ENCODE measurements at places on chromosomes 11 and 22.

- DNase-seq: no peak
Measured at GRCh38 chr11:128878455-128878854, 11.4 kb upstream of the KCNJ1 start.

GRCh38 chr11:103736315-103737036 is 300.0 kb upstream of the DDI1 start:
- DNase-seq: no peak

DNA sequence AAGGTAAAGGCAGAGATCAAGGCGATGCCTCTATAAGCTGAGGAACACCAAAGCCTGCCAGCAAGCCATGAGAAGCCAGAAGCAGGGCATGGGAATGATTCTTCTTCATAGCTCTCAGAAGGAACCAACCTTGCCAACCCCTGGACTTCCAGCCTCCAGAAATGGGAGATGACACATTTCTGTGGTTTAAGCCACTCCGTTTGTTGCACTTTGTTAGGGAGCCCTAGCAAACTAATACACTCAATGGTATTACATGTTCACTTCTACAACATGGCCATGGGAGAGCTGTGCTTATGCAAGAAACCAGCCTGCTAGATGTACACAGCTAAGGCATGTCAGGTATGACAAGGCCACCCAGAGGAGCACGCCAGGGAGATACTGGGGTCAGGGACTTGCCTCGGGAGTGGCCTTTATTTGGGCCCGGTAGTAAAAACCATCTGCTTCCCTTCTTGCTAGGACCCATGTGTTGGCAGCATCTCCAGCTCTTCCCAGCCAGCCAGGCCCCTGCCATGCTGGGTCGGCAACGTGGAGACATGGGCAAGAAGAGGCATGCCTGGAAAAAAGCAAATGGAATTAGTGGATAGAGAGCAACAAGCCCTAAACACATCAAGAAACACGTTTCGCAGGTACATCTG is 3.6 kb downstream of the C11orf16 start:
- DNase-seq: no peak

DNA sequence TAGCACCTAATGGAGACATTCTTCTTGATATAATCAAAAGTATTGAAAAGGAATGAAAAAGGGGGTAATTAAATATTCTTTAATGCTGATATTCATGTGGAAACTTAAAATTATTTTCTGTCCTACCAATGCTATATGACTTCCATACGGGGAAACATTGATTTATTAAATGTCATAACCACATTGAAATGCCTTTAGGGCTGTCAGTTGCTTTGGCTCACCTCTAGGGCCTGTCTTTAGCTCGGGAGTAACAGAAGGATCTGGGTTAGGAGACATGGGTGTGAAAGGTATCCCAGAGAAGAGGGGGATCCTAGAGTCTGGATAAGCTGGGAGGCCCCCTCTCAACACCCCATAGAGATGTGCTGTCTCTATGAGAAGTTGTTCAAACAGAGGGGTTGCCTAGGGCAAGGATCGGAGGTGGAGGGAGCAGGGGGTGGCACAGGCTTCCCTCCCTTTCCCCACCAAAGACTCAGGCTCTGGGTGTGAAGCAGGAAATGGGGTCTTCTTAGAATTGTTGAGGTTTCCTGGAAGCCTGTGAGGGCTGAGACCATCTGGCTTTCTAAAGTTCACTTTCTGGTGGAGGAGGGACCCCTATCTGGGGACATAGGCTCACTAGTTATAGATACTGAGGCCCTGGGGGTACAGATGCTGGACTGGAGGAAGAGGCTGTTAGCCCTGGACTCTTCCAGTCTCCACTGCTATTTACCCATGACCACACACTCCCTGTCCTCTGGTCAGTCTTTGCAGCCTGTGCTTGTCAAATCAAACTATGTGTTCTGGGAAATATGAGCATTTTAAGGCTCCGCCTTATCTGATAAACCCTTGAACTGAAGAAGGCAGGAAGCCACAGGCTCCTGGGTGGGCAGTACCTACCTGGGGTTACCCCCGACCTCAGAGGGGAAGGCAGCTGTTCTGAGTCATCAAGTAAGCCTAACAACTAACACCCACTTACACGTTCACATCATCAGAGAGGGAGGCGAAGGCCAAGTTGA is 55.8 kb upstream of the RRAS2 start:
- peak; percentile 71 for DNase-seq

DNA sequence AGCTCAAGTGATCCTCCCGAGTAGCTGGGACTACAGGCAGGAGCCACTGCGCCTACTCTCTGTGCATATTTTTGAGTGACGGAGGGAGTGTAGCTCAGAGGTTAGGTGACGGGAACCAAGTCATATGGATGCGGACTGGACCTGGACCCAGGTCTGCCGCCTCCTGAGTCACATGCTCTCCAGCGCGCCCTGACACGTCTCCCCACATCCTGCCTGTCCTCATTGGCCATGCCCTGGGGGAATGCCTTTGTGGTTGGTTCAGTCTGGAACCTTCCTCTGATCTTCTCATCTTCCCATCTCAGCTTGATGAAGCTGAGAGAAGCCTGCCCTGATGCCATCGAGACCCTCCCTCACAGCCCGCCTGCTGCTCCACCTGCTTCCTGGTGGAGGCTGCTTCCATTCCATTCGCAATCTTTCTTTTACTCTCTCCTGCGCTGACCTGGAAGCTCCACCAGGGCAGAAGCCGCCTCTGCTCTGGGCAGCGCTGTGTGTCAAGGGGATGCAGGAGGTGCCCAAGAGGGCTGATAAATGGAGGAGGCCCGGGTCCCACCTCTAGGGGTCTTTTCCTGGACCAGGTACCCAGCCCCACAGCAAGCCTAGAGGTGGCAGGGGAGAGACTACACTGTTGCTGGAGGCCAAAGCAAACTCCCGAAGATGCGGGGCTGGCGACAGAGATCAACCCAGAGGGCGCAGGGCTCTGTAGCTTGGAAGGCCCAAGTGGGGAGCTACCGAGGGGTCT is 13.9 kb upstream of the BAIAP2L2 start:
- no peak for DNase-seq

DNA sequence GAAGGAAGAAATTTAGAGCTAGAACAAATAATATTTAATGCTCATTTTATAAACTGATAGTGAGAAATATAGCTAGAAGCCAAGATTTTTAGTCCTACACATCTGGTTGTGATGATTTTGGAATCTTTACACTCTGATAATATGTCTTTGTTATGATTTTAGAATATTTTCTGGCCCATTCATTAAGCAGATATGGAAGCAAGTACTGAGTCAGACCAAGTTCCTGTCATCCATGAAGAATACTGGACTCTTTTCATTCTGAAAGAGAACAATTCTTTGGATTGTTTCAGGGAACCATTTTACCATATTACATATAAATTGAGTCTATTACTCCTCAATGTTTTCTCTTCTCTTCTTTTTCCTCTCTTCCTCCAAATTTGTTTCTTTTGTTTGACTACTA is 227.4 kb downstream of the TMEM135 start:
- no peak for DNase-seq

DNA sequence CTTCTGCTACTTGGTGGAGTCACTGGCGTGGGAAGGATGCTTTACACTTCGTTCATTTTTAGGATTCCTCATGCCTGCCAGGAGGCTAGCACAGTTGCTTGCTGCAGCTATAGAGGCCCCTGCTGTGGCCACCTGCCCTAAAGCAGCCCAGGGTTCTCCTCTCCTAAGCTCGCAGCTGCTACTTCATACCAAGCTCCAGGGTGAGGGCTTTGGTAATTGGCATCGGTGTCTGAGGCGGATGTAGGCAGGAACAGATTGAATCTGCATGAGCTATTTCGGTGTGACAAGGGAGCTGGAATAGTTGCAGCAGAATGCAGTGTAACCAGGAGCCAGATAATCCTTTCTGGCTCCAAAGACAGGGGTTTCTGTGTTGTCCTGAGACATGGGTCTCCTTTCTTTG is 133.1 kb downstream of the MICAL2 start:
- DNase-seq: no peak

DNA sequence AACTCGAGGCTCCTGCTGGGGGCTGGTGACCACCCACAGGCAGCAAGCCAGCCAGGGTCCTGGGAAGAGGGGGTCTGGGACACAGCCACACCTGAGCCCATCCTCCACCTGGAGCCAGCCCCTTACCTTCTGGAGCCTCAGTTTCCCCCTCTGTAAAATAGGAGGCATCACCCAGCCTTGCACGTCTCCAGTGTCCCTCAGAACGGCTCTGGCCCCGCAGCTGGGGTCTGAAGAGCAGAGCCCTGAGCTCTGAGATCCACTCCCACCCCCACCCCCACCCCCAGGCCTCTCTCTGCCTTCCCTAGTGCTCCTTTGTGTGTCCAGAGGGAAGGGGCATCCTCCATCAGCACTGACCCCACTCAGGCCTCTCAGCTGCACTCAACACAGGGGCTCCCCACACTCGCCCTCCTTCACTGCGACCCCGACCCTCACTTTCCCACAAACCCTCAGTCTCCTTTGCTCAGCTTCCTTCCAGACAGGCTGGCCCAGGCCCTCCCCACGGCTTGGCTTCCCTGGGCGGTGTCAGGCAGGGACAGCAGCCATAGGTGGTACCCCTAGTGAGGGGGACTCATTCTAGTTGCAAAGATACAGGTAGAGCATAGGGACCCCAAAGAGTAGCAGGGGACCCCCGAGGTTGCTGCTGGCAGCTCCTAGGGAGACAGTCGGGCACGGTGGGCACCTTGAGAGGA is 33.3 kb upstream of the KCNQ1OT1 start:
- no peak for DNase-seq

GRCh38 chr11:83097429-83098075 is 25.9 kb upstream of the RAB30 start:
- no peak for DNase-seq

GRCh38 chr11:1050581-1051355 is 14.2 kb upstream of the MUC6 start:
- peak; percentile 78 for DNase-seq

DNA sequence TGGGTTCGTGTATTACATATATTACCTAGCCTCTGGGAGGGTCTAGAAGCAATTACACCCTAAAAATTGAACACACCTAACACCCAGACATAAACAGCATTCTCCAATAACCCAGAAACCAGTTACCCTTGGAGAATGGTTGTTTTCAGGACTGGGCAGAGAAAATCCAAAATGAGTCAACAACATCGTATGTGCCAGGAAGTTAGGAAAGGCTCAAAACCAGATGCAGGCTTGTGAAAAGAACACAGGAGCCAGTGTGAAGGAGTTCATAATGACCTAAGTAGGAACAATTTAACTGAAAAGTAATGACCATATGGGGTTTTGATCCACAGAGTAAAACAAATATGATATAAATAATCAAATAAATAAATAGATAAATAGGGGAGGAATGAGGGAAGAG is 5.1 kb upstream of the CLPB start:
- no peak for DNase-seq

DNA sequence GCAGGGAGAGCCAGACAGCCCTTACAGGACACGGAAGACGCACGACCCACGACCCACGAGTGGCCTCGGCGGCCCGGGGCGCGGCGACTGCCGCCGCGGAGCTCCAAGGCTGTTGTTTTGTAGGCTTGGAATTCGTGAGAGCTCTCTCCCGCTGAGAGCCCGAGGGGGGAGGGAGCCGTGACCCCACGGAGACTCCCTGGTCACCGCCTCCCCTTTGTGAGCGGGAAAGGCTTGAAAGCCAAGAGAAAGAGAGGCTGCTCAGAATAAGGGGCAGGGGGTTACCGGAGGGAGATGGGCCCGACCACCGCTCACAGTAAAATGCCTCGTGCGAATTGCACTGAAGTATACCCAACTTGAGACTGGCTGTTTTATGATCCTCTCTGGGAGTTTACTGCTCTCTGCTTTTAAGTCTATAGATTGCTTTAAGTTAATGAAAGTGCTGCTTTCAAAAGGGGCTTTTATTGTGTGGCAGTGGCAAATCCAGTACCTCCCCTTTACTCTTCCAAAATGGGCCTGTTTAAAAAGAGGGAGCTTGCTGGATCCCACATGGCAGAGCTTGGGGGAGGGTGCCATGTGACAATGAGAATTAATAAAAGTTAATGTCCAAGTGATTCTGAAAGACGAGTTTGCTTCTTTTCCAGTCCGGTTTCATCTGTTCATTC is 2.9 kb downstream of the PKNOX2 start:
- no peak for DNase-seq

DNA sequence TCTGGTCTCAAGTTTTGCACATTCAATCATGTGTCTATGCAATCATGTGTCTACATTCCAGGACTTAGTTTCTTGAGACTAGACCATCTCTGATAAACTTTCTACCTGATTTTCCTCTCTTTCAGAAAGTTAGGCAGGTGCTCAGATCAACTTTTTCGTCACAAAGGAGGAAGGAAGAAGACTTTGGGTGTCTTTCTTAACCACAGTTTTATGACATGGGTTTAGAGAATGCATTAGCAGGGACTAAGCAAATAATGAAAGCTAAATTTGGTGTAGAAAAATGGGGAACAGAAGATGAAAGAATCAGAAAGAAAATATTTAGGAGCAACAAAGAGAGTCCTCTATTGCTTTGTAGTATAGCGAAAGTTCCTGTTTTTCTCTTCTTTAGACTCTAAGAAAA is 7.7 kb upstream of the GLYATL1B start:
- no peak for DNase-seq

DNA sequence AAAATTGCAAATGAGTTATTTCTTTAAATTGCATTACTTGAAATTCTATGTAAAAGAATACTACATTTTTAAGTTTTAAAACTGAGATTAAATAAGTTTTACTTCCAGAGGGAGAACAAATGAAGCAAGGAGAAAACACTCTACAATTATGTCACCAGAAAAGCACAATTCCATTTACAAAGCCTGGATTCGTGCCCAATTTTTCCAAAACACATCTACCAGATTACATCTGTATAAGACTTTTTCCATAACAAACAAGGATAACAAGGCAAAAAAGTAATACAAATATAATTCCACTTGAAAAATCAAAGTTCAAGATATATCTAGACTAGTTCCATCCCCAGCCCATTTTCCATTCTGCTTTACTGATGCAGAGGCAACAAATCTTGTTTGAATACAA is 40.5 kb downstream of the MTMR2 start:
- no peak for DNase-seq

GRCh38 chr11:124101737-124102136 is 13.5 kb upstream of the VWA5A start:
- no peak for DNase-seq

DNA sequence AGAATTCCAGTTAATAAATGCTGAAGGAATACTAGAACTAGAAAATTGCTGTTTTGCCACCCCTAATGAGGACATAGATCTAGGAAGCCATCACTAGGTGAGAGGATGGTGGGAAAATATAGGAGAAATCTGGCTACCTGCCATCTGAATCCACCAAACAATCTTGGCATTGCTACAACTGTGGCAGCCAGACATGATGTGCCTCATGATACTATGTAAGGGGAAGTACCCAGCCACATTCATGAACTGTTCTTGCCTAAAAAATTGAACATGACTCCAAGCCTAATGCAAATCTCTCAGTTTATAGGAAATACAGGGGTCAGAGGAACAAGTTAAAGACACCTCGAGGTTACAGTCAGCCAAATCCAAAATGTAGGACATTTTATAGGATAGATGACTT is 72.8 kb downstream of the SFI1 start:
- no peak for DNase-seq

- no peak for DNase-seq
Measured at GRCh38 chr11:92969293-92969633, 188 bp upstream of the MTNR1B start.

DNA sequence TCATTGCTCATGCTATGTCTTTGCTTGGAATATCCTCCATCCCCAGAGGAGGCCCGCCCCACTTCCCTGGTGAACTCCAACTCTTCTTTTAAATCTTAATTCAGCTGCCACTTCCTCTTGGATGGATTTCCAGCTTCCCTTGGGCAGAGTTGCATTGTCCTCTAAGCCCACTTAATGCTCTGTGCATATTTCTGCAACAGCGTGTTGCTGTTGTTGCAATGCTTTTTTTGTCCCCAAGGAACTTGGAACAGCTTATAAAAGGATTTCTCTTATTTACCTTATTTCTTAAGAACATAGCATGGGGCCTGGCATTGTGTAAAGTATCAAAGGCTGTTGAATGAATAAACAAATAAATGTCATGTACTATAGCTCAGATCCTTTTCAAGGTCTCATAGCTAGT is 507.4 kb downstream of the METTL15 start:
- DNase-seq: no peak
